ENCODE measurements at places on chromosomes 1 and 21.

- no peak for DNase-seq
These were observed 2.2 kb downstream of the ZC3H12A start for GRCh38 chr1:37476460-37477197.

DNA sequence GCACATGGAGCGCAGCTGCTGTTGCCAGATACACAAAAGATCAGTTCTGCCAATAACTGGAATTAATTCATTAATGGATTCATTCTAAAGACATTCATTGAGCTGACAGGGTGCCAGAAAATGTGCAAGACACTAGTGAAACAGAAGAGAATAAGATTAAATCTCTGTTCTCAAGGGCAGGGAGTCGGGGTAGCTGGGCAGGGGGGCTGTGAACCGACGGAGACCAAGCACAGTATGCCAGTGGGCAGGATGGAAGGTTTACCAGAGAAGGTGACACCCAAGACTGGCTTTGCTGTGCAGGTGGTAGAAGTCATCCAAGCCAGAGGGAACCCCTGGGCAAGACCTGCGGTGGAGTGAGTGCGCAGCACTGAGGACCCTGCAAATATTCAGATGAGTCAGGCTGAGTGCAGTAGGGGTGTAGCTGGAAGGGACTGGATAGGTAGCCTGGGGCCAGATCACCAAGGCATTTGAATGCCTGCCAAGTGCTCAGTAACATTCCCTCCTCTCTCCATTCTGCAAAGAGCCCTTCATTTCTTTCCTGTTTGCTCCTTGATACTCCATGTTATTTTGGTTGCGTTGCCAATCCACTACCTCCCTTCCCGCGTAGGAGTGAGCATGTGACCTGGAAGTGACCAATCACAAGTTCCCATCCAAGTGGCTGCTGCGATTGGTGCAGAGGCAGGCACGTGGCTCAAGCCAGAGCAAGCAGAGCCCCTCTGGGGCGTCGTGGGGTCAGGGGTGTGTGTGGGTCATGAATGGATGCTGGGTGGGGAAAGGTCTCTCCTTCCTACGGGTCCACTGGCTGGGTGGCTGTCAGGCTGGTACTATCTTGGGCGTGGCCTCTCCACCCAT lies 413.1 kb downstream of the PTPRU start:
- no peak for DNase-seq

DNA sequence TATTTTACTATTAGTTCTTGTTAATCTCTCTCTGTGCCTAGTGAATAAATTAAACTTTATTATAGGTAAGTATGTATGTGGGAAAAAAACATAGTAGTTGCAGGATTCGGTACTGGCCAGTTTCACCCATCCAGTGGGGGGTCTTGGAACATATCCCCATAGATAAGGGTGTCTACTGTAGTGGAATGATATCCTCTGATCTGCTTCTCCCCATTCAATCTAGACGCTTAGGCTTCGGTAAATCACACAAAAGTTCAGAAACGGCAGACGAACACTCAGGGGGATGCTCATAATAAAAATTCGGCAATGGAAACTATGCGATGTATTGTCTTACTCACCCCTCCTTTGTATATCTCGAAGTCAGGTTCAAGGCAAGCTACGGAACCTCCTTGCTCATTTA lies 232.9 kb upstream of the COA6 start:
- DNase-seq: no peak

DNA sequence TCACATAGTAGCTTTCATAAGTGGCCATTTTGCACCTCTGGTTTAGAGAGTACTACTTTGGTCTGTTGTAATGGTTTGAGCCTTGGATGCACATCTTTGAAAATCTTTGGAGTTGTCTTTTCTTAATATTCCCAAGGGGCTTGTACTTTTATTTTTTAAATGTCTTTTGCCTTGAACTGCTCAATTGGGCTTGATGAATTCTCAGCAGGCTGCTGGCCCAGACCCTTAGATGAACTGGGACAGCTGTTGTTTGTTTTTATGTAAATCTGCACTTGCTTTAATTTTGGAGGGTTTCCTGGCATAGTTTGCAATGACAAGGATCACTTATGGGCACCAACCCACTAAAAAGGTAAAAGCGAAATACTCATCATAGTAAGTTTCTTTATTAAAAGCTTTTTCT lies 24.9 kb downstream of the NGF start:
- DNase-seq: no peak
